Neural progenitor cell (in vitro differentiated cells): ENCODE measurements at places on chromosomes 2 and 18.

GRCh38 chr2:65957886-65958285, 477.0 kb upstream of the MEIS1 start:
- peak; percentile 17 for DNase-seq

- no peak for DNase-seq
Observed at GRCh38 chr2:239285071-239285931, 115.5 kb downstream of the HDAC4 start.

DNA sequence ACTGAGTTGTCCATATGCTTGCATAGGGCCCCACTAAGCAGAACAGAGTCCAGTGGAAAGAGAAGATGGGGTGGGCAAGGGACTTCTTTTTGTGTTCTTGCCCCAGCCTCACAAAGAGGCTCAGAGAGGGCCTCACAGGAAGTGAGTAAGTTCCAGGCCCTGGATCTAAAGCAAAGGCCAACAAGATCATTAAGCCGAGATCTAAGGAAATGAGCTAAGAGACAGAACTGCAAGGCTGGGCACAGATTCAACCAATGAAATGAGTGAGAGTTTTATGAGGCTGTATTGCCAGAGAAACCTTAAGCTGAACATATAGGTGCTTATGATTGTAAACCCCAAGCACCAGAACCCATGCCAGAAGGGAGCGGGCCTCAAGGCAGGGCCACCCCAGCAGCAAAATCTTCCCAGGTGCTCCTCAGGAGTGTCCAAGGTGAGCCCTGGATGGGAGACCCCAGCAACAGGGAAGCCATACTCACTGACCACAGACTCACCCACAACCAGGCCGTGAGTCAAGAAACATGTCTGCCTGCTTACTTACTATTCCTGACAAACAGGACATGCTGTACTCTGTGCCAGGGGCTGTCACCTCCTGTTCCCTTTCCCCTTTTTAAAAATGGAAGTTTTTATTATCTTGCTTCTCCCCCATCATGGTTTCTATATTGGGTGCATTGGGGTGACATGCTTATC, 40.2 kb downstream of the SLC14A1 start:
- DNase-seq, result no peak

GRCh38 chr2:100900156-100900795, 80.3 kb downstream of the NPAS2 start:
- DNase-seq, result no peak

DNA sequence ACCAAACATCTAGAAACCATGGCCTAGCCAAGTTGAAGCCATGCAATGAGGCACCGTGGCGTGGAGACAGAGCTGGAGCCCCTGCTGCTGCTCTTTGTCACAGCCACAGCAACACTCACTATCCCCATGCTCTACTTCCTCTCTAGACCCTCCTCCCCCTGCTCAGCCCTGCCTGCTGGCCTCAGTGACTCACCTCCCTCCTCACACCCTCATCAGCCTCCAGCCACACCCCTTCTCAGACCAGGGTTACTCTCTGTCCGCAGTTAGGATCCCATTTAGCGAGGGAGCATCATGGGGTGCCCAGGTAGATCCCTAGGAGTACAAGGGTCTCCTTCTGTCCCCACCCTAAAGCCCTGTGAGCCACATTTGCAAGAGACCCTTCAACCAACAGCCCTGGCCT, 25.4 kb upstream of the SOX11 start:
- DNase-seq, result no peak

DNA sequence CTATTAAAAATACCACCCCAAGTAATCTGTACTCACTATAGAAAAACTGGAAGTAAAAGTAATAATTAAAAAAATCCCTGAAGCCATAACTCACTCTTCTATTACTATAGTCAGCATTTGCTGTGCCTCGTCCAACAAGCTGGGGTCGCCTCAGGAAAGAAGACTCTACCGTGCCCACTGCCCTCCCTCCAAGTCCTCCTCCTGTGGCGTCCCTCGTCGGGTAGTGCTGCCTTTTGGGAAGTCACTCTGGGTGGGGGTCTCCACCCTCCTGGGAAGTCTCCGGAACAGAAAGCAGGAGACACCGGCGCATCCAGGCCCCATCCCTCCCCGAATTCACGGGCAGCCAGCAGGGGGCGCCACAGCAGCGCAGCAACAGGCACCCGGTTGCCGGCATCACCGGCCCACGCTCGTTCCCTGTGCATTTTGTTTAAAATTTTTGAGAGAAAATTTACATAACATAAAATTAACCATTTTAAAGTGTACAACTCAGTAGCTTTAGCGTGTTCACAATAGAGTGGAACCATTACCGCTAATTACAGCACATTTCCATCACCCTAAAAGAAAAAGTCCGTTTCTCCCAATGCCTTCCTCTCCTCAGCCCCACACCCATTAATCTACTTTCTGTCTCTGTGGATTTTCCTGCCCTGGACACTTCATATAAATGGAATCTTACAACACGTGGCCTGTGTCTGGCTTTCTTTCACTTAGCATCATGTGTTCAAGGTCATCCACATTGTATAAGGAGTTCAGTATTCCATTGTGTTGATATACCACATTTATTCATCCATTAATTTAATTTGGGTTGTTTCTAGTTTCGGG, 62.2 kb downstream of the ADNP2 start:
- peak; percentile 65 for DNase-seq

DNA sequence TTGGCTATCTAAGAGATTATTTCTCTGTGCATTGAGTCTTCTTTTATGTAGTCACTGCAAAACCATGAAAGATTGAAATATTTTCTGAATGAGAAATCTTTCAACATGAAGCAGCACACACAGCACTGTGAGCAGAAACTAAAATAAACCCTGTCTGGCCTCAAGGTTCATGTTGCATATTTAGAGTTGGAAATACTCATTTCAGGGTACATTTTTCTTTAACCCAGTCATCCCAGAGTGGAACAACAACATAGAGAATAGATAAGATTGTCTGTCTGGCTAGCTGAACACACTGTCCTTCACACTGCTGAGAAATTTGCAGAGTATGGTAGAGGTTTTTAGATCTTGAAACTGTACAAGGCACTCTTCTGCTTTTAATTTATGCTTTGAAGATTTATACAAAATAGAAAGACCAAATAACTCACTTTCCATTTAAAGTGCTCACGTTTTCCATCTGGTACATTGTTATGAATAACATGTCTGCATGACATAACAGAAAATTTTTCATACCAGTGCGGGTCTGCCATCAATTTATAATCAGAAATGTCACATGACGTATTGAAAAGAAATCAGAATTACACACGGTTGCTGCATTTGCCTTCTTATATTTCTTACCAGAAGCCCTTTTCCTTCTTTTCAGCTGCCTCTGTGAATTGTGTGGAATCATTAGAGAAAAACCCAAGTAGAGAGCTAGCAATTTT, 25.0 kb upstream of the FN1 start:
- no peak for DNase-seq

- no peak for DNase-seq
Observed at GRCh38 chr18:6621437-6621836, 108.1 kb upstream of the ARHGAP28 start.

DNA sequence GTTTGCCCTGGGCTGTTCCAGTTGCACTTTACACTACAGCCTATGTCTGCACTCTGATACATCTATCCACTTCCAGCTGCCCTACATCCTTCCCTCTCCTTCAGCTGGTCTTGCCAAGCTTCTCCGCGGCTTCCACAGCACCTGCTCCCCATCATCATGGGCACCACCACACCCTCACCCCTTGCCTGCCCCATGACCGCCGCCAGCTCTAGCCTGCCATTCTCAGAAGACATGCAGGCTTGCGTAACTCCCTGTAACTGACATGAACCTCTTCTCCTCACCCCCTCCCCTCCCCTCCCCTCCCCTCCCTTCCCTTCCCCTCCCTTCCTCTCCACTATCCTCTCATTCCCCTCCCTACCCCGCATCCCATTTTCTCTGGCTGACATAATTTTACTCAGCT, 46.0 kb downstream of the PAX8 start:
- no peak for DNase-seq

DNA sequence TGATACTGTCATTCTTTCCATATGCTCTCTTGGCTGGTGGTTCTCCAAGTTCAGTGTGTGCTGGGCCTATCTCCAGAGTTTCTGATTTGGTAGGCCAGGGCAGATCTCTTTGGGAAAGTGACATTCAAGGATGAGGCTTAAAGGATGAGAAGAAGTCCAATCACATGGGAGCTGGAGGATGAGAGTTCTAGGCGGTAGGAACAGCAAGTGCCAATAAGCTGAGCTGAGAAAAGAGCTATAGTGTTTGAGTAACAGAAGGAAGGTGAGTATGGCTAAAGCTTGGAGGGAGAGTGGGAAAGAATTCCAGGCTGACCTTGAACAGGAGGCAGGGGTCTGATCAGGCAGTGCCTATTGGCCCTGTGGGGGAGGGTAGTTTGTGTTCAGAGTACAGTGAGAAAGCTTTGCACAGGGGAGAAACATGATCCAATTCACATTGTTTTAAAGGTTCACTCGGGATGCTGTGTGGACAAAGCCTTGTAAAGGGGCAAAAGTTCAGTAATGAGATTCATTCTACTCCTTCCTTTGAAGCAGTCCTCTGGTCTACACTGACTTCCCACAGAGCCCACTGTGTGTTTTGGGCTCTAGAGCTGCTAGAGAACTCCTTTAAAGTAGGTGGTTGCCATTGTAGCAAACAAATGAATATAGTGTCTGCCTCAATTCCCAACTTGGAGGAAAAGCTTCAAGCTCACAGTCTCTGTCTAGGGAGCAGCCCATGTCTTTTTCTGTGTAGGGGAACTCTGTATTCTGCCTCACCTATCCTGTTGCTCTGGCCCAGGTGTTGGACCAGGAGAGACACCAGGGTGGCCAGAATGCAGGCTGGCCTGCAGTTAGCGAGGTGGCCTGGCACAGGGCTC, 81.8 kb downstream of the FASTKD2 start:
- DNase-seq, result no peak

- no peak for DNase-seq
Observed at GRCh38 chr2:46134531-46135227, 162.5 kb upstream of the EPAS1 start.

- no peak for DNase-seq
Observed at GRCh38 chr18:75169411-75169810, 39.5 kb downstream of the PTGR3 start.

DNA sequence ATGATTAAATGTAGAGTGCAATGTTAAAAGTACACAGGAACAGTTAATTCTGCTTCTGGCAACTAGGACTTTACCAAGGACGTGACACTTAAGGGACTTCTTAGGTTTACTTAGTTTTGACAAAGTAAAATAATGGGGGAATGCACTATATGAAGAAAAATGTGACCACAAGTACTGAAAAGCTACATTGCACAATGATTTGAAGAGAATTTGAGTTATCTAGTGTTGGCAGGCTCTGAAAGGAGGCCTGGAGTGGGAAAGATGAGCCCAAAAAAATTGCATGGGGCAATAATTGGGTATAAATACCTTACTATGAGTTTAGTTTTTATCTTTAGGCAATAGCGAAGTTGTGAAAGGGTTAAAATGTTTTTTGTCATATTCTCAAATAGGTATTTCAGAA, 173.7 kb downstream of the DOK6 start:
- DNase-seq, result no peak

- no peak for DNase-seq
Observed at GRCh38 chr2:177051278-177051677, 161.3 kb upstream of the HNRNPA3 start.

DNA sequence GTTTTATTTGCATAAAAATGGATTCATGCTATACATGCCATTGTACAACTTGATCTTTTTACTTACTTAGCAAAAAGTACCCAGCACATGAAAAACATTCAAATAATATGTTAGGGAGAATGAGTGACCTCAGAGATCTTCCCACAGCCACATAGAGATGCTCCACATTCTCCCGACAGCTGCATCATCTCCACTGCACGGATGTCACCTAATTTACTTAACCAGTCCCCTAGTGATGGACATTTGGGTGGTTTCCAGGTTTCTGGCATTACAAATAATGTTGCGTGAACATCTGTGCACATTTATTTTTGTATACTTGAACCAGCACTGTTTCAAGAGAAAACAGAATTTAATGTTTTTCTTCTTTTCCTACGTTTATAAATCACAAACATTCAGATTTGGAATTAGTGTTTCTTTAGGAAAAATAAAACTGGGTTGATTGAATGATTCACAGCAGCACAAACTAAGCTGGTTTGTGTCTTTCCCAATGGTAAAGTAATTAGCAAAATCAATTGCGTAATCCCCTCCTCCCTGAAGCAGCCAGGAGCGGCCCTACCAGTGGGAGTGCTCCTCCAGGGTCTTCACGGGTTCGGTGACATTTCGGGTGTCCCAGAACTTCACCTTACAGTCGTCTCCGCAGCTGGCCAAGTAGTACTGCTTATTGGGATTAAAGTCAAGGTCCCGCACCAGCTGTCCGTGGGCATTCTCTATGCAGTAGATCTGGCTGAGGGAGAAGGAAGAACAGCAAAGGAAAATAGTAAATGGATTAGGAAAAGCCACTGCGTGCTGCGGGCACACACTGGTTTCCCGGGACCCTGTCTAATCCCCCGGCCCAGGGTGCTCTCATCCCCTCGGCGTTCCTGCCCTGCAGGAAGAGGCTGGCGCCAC, 183.9 kb downstream of the EIPR1 start:
- DNase-seq, result no peak

DNA sequence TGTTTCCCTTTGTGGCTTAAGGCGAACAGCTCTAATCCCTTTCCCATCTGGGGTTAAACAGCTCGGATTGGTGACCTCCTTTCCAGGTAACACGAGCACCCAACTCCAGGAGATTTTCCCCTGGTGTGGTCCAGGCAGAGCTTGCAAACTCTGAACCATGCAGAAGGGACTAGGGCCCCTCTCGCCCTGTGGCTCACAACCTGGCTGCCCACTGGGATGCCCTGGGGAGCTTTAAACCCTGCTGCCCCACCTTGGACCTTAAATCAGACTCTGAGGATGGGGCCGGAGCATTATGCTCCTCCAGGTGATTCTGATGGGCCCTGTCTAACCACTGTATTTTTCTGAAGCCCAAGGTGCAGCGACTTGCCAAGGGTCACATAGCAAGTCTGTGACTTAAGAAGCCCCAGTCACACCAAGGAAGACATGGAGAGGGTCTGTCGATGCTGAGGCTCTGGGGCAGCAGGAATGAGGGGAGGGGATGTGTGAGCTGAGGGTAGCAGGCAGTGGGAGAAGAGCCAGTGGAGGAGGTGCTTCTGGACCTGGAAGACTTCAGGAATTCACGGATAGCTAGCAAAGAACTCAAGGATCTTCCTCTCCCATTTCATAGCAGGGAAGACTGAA, 5.9 kb downstream of the ARID5A start:
- DNase-seq, result no peak

- no peak for DNase-seq
Observed at GRCh38 chr2:238439917-238440316, 13.2 kb downstream of the ASB1 start.

DNA sequence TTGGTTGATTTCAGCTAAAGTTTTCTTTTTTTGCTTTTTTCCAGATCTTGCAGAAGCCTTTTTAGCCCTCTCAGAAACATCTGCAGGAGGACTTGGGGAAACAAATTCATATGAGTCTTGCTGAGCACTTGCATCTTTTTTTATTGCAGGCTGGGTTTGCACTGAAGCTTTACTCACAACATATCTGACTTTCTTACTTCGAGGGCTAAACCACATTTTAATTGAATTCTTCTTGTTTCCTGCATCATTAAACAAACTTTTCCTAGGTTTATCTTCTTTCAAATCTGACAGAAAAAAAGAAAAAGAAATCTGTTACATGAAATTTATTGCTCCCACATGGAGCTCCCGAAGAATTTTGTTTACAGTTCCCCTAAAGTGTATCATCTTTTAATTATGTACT, 28.3 kb downstream of the BARD1 start:
- DNase-seq, result no peak
